ENCODE measurements at places on chromosomes 3 and 15.
A peak's percentile ranks its signal among the peaks of the same experiment; 100 is the strongest.

DNA sequence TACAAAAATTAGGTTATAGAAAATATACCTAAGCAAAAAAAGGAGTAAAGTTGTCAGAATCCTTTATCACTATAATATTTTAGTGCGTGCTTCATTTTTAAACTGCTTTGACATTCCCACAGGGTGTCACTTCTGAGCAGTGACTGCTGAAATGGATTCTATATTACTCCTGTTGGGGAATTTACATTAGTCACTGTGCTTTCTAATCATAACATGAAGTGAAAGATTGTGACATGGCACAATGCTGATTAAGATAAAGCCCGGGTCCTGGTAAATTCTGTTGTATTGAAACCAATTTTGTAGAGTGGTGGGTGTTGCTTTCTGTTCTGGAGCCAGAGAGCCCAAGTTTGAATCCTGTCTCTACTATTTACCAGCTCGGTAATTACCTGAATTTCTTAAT, 36.4 kb upstream of the EHHADH start:
- DNase-seq = no peak

- DNase-seq = no peak
Observed at GRCh38 chr3:66673293-66673692, 172.5 kb upstream of the LRIG1 start.

DNA sequence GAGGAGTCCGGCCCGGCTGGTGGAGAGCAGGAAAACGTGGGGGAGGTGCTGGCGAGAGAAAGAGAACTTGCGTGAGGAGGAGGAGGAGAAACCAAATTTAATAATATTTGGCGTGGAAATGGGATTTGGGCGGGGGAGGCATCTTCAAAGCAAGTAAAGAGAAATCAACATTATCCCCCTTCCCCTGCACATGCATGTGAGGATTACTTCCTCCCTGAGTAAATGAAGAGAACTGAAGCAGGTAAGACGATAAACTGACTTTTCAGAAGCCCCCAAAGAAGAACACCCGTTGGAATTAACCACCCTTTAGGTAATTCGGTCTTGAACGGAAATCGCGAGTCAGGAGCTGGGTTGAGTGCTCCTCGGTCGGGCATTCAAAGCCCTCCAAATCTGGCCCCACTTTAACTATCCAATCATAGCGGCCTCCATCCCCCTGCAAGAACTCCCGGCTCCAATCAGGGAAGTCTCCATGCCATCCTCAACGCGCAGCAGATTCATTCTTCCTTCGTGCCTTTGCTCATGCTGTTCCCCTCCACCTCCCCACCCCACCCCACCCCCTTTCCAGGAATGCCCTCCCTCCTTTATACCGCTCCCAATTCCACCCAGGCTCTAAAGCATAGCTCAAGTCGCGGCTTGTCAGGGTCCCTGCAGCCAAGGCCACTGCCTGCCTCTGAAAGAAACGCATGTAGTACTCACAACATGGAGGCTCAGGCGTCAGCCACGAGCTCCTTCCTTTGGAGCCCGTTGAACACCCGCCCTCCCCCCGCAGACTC, 545 bp upstream of the RFX7 start:
- peak; percentile 75 for DNase-seq

- DNase-seq = no peak
Observed at GRCh38 chr3:88101142-88101541, 42.1 kb downstream of the ZNF654 start.

GRCh38 chr3:94272016-94272415, 209.2 kb downstream of the NSUN3 start:
- DNase-seq = no peak

- DNase-seq = no peak
Observed at GRCh38 chr3:113055201-113055600, 64.4 kb downstream of the GTPBP8 start.

- no peak for DNase-seq
Observed at GRCh38 chr15:66288551-66289185, 4.7 kb upstream of the DIS3L start.

DNA sequence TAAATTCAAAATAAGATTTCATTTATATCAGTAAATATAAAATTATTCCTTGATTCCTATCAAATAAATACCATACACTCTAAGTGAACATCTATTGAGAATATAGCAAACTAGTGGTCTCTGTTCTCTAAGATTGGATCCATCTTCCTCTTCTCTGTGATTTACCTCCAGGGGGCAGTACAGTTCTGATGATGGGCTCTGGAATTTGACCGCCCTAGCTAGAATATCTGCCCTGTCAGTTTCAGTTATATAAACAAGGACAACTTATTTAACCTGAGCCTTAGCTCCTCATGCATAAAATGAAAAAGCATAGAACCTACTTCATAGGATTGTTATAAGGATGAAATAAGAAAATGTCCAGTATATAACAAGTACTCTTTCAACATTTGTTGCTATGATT, 171.1 kb upstream of the CCDC54 start:
- peak; percentile 27 for DNase-seq

DNA sequence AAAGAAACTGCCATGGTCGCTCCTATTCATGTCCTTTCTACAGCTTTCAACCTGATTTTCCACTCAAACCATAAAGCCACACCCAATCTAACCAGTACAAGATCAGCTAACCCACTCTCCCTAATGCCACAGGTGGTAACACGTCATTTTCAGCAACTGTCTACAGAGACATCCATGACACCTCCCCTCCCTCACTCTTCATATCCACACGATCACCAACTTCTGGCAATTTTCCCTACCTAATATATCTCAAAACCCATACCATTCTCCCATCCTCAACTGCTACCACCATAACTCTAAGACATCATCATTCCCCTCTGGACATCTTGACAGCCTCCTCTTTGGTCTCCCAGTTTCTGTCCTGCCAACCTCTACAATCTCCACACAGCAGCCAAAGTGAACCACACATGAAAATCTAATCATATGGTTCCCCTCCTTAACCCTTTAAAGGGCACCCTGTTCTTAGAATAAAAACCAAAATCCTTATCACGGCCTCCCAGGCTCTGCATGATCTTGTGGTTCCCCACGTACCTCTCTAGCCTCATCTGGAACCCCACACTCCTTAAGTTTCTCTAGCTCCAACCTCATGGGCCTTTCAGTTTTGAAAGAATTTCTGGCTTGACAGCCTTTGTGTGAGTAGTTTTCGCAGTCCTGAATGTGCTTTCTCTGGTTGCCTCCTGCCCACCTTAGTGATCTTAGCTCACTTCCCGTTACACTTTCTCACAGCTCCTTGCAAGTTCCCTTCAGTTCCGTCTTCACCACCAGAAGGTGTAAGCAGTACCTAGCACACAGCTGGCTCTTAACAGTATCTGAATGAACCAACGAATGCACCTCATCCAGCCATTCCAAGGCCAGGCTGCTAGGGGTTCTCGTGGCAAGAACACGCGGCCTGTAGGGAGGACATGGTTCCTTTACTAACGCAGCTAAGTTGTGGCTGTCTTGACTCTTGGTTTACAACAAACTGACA, 33.4 kb downstream of the SPINK8 start:
- DNase-seq = no peak

DNA sequence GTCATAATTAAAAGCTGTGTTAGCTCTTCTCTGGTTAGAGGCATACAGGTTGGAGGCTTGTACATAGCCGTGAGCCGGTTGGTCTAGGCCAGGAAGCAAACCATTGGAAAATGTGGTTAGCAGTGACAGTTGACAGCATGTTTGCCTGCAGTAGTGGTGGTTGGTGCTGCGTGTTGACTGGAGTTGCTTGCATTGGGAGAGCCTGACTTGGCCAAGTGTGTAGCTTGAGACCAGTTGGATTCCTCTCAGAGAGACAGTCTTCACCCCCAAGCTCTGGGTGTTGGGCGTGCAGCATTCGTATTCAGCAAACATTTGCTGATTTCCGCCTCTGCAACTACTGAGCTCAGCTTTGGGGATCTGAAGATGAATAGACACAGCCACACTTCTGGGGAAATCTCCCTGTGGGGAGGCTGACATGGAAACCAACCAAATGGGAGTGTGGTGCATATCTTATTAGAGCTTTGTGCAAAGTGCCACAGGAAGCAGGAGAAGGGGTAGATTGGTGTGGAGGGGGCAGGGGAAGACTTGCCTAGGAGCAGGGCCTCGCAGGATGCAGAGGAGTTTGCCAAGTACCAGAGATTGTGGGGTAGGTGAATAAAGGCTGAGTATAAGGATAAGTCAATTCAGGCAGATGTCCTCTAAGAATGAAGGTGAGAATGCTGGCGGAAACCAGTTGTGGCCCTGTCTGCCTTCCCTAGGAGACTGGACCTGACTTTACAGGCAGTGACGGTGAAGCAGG, 83.5 kb downstream of the IGF1R start:
- no peak for DNase-seq

GRCh38 chr3:32483772-32484171, 18.9 kb downstream of the CMTM6 start:
- no peak for DNase-seq

DNA sequence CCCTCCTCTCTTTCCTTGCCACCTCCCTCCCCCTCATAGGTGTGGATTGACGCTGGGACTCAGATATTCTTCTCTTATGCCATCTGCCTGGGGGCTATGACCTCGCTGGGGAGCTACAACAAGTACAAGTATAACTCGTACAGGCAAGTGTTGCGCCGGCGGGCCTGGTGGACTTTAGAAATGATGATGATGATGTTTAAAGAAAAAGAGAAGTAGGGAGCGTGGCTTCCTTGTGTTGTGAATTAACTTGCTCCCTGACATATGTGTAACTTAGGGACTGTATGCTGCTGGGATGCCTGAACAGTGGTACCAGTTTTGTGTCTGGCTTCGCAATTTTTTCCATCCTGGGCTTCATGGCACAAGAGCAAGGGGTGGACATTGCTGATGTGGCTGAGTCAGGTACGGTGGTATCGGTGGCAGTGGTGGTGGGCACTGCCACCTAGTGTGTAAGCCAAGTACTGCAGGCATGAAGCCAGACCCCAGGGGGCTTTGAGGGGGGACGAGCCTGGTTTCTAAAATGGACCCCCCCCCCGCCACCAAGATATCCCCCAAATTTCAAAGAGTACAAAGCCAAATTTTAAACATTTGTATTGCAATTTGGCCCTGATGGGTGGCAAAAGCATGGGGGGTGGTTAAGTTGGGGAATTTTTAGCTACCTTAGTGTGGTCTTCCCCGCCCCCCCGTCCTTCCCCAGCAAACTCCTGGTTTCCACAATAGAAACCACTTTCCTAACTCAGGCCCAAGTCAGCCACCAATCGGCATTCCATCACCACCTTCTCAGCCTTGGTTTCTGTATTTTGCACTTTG, 65.6 kb downstream of the SLC6A6 start:
- DNase-seq = peak; percentile 79

- DNase-seq = no peak
Observed at GRCh38 chr3:177147790-177148189, 49.5 kb downstream of the TBL1XR1 start.

DNA sequence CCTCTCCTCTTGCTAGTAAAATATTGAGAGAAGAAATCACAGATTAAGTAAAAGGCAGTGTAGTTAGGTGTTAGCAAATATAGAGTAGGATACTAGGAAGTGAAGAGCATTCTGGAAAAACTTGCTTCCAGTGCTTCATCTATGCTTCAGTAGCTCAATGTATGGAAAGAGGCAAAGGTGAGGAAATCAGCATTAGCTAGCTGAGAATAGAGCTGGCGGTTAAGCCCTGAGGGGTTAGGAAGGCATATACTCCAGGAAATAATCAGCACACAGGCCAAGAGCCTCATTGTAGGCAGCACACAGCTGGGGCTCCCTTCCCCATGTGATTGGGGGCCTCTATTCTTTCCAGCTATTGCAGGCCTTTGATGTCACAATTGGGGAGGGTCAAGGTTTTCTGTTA, 13.8 kb downstream of the RCCD1 start:
- no peak for DNase-seq

DNA sequence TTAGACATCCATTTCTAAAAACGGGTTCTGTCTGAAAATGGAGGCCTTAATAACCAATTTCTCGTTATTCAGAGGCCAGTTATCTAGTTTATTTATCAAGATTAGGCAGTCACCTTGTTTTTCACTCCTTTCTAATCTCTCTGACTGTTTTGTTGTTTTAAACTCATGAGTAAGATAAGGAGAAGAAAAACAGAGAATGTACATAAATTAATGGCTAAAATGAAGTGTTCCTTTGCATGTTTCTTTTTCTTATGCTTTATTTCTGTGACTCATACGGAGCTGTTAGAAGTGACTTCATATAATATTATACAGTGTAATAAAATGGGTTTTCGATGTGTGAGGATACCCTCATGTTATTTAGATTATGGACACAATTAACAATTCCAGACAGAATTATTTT, 22.0 kb downstream of the NEO1 start:
- no peak for DNase-seq

DNA sequence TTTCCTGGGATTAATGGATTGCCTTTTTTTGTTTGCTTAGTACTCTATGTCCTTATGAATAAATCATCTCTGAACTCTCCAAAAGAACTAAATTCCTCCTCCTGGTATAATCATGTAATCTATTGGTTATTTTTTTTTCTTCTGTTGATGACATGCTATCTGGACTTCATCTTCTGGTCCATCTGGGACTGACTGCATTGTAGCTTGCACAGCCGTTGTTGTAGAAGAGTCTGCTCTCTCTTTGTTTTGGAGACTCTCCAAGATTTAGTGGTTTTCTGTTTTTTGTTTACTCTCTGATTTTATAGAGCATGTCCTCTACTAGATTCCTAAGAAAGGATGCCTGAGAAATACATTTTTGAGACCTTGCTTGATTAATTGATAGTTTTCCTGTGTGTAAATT, 19.1 kb downstream of the IREB2 start:
- DNase-seq = peak; percentile 10

DNA sequence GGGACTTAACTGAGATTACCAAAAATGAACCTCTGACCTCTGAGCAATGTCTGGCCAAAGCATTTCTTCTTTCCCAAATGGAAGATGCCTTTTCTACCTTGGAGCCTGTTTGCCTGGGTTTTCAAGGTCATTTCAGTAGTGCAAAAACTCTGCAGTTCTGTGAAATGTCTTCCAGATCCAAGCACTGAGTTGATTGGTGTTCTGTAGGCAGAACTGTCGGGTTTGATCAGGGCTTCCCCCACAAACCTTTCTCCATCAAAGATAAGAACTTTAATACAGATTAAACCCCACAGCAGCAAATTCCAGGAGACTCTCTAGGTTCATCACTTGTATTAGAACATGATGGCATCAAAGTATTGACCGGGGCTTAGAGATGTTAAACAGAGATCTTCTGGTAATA, 192.7 kb upstream of the TOPAZ1 start:
- no peak for DNase-seq

DNA sequence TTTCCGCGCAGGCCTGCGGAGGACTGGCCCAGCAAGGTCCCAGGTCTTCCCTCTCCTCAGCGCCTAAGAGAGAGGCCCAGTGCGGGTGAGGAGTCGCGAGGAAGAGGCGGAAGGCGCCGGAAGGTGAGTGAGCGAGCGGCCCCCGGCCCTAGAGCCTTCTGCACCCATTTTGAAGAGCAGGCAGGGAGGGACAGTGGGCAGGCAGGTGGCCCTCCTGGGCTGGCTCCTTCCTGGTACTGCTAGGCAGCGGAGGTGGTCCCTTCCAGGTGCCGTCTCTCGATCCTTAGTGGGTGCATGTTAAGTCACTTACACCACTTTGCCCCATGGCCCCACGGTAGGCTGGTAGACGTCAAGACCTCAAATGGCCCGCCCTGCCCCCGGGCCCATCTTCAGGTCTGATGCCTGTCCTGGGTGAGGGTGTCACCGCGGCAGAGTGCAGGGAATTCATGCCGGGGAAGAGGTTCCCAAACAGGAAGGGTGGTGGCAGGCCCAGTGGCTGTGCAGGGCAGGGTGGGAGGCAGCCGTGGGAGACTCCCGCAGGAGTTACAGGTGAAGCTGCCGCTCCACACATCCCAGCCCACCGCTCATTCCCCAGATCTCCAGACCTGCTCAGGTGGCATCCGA, 14.4 kb downstream of the PAK6 start:
- no peak for DNase-seq

GRCh38 chr15:58232281-58233065, 94.3 kb downstream of the AQP9 start:
- no peak for DNase-seq

Measured in urothelium cell line (cell line).